ENCODE measurements at places on chromosomes 6 and 20. TPM values are rescaled to one million over a fixed set of nuclear protein-coding genes. Genes with fewer than 3 reads are reported as not detected.

Gene RBM24
- total RNA-seq: 9.3 TPM

Gene NANP
- total RNA-seq: 8.0 TPM

Gene PHACTR2
- 4.0 TPM for total RNA-seq

Gene PRSS35
- total RNA-seq: not detected

Gene CST2
- total RNA-seq: 0.44 TPM

Gene PKIB
- total RNA-seq: 0.66 TPM

Gene HLA-DQA1
- not detected for total RNA-seq

Gene TSBP1
- total RNA-seq: not detected

Gene SERINC3
- total RNA-seq: 89.2 TPM

Gene BPI
- total RNA-seq: not detected

Gene PRR18
- total RNA-seq: 0.17 TPM

Gene CRISP3
- not detected for total RNA-seq

Gene MATN4
- total RNA-seq: 0.08 TPM

Gene MTRF1L
- 15.6 TPM for total RNA-seq

Gene RALGAPA2
- total RNA-seq: 2.1 TPM

Gene CDSN
- total RNA-seq: not detected

Gene SCRT2
- not detected for total RNA-seq

Gene HLA-DRB1
- not detected for total RNA-seq

Gene PI16
- total RNA-seq: not detected

Gene DPPA5
- not detected for total RNA-seq

Gene BMP5
- total RNA-seq: 0.07 TPM

Gene MYO6
- 7.9 TPM for total RNA-seq

Gene SIRPD
- total RNA-seq: not detected

Gene OOEP
- total RNA-seq: not detected

Gene LMBRD1
- 12.6 TPM for total RNA-seq

Gene EYS
- total RNA-seq: not detected

Gene HTR1B
- not detected for total RNA-seq

Gene PHACTR3
- not detected for total RNA-seq

Gene C6orf132
- 1.7 TPM for total RNA-seq

Gene DEF6
- 0.06 TPM for total RNA-seq

Gene VIP
- not detected for total RNA-seq

Gene MICA
- 29.4 TPM for total RNA-seq

Gene FNDC11
- 0.09 TPM for total RNA-seq

Gene TUBB2B
- 13.2 TPM for total RNA-seq

Gene LRRC1
- 5.8 TPM for total RNA-seq

Gene GRM1
- 0.08 TPM for total RNA-seq
